ENCODE measurements at places on chromosomes 3 and 15. TPM values are rescaled to one million over a fixed set of nuclear protein-coding genes. Genes with fewer than 3 reads are reported as not detected.

Gene SOX14
- total RNA-seq = 1.2 TPM

Gene CP
- total RNA-seq = 0.59 TPM

Gene CCDC39
- total RNA-seq = not detected

Gene EOMES
- 54.9 TPM for total RNA-seq

Gene MAGEF1
- total RNA-seq = 61.0 TPM

Gene CYP8B1
- total RNA-seq = not detected

Gene MUSTN1
- total RNA-seq = 0.63 TPM

Gene FAM107A
- total RNA-seq = 0.07 TPM

Gene RBP2
- total RNA-seq = not detected

Gene C2CD4B
- total RNA-seq = 0.31 TPM

DNA sequence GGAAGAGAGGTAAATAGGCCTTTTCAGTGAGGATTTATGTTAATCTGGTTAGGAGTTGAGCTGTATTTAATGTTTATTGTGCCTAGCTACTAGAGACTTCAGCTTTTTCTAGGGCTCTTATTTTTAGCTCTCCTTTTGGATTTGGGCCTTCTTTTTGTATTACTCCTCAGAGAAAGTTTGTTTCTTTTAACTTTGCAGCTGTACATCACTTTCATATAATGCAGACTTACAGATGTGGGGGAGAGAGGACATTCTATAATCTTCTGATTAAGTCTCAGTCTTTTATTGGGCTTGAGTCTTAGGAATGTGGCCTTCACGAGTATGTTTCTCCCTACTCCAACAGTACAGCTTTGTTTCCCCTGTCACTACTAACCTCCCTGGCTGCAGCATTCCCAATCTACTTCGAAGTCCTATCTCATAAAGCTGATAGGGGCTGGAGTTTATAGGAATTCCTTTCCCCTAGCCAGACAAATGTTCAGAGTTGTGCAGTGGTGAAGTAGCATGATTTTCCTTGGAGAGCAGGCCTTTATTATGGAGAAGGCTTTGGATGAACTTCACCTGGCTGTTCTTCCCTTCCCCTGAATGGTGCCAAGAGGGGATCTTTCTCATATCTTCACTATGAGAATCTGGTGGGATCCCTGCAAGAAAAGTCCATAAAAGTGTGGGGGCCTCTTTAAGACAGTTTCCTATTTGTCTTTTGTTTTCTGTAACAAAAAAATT, 82.2 kb upstream of the CBLB start:
- DNase-seq = no peak

- DNase-seq = no peak
These were observed 32.5 kb downstream of the TCF12 start for GRCh38 chr15:56950979-56951378.

DNA sequence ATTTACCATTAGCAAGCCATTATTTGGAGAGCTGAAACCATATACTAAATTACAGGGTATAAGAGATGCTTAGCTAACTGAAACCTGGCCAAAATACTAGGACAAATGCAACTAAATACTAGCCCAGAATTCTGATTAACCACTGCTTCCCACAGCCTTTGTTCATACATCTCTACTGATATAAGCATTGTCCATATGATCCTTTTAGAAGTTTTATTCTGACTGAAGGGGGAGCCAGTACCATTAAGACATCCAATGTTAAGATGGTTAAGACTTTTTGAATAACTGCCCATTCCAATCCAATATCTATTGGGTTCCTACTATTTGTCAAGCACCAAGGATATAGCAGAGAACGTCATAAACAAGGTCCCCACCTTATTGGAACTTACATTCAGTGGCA, 421.3 kb downstream of the FOXP1 start:
- DNase-seq = no peak

DNA sequence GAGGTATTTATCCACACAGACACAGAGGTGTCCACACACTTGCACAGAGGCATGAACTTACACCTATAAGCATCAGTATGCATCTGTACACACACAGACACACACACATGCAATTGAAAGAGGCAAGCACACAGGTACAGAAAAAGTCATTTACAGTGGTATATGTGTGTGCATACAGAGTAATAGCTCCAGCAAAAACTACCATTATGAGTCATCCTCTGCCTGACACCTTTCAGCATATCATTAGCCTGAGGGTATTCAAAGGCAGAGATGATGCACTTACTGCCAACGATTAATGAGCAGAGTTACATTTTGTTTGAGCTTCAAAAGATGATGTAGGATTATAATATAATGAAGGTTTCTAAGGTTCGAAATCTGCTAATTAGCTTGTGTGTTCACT, 100.3 kb upstream of the TPRG1 start:
- DNase-seq = no peak

DNA sequence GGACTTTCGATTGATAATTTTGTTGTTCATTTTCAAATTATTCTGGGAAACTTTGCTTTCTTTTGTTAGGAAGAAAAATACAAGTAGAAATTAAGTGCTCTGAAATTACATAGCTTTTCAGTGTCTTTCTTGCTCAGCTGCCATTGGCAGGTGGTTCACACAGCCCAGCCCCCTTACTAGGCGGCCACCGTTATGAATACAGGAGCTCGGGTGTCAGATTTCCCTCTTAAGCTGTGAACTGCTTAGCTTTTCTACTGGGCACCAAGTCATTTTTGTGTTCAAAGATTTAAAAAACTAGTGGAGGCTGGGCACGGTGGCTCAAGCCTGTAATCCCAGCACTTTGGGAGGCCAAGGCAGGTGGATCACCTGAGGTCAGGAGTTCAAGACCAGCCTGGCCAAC, 55.2 kb downstream of the HMG20A start:
- DNase-seq = peak; percentile 15

- DNase-seq = no peak
These were observed 41.7 kb downstream of the OXSM start for GRCh38 chr3:25831578-25831977.

GRCh38 chr3:31699309-31699953, 166.7 kb downstream of the STT3B start:
- no peak for DNase-seq

DNA sequence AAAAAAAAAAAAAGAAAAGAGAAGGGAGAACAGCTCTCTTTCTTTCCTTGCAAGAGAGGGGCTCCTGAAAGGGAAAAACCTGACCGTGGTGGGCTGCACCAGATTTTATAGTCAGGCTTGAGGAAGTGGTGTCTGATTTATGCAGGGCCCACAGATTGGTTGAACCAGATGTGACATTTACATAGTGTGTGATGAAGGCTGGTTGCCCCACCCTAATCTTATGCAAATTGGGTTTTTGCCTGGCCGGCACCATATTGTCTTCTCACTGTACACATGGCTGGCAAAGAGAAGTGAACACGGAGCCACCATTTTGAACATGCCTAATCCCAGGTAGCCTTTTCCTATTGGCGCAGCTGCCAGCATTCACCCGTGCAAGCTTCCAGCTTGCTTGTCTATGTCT, 154.4 kb downstream of the OXSM start:
- no peak for DNase-seq

DNA sequence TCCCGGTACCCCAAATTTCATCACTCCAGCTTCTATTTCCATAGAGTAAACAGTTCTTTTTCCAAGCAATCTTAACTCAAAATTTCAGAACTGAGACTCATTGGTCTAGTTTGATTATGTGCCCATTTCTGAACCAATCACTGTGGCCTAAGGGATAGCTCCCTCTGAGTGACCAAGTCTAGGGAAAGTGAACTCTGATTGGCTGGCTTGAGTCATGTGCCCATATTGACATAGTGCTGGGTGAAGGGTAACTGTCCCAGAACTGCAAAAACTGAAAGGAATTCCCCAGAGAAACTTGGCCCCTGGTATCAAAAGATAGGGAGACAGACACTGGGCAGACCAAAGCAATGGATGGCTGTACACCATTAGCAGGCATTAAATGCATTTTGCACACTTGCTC, 171.2 kb upstream of the WNT5A start:
- DNase-seq = no peak

- no peak for DNase-seq
These were observed 37.3 kb downstream of the EXOG start for GRCh38 chr3:38533285-38533976.

GRCh38 chr15:100292010-100292409, 49.8 kb downstream of the ADAMTS17 start:
- no peak for DNase-seq

DNA sequence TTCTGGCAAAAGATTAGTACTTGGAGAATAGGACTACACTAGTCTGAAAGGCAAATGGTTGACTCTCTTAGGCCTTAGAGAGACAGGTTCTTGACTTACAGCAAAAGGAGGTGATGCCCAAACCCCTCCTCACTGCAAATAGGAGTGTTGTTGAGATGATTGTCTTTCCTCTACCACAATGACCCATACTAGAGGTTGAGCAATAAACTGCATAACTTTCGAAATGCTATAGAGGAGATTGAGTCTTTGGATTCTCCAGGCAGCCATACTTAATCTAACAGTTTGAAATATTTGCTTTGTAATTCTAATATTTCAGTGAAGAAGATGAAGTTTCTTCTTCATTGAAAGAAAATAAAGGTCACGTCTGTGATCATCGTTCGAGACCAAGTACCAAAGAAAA, 498.5 kb upstream of the GBE1 start:
- DNase-seq = no peak

DNA sequence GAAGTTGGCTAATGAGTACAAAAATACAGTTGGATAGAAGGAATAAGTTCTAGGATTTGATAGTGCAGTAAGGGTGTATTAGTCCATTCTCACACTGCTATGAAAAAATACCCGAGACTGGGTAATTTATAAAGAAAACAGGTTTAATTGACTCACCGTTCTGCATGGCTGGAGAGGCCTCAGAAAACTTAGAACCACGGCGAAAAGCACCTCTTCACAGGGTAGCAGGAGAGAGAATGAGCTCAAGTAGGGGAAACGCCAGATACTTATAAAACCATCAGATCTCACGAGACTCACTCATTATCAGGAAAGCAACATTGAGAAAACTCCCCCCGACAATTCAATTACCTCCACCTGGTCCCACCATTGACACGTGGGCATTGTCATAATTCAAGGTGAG, 483.3 kb downstream of the TUSC7 start:
- DNase-seq = no peak

GRCh38 chr3:147737376-147737775, 328.2 kb downstream of the ZIC1 start:
- no peak for DNase-seq

DNA sequence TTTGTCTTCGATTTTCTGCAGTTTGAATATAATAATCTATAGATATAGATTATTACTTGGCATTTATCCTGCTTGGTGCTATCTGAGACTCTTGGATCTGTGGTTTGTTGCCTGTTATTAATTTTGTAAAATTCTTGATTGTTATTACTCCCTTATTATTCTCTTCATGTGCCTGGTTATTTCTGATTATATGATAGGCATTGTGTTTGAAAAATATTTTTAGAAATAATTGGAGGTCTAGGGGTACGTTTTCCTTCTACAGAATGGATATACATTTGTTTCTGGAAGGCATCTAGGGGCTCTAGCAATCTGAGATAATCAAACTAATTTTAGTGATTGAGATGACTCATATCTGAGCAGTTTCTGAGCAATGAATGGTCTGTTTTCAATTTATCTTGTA, 14.9 kb upstream of the CELF6 start:
- DNase-seq = no peak

- no peak for DNase-seq
These were observed 185.1 kb upstream of the SLCO3A1 start for GRCh38 chr15:91668370-91668769.

DNA sequence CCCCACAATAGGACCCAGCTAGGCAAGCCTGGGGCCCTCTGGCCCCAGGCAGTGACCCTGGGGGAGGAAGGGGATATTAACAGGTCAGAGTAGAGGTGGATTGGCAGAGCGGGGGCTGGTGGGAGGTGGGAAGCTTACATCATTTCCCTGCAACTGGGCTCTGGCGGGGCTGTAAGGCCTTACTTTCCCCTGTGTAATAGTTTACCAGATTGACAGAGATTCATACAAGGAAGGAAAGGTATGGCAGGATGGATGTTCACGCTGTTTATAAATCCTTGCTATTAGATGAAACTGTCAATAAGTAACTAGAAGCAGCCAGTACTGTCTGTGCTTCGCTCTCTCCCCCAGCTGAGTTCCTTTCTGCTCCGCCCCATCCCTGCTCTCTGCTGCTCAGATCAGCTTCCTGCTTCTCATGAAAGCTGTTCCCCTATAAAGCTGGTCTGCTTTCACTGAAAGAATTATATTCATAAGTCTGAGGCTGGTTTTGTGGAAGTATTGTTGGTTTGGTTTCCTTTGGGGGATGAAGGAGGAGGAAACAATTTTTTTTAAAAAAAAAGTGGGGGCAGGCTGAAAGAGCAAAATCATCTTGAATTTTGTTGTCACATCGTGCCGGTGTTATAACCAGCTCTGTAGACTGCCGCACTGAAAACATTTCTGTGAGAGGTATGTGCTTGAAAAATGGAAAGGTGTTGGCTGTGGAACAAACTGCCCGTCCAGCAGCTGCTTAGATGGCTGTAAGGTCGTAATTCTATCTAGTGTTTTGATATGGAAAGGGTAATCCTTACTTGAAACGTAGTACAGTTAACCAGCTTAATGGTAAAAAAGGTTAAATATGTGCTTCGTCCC, 76.4 kb downstream of the BBX start:
- DNase-seq = peak; percentile 8

DNA sequence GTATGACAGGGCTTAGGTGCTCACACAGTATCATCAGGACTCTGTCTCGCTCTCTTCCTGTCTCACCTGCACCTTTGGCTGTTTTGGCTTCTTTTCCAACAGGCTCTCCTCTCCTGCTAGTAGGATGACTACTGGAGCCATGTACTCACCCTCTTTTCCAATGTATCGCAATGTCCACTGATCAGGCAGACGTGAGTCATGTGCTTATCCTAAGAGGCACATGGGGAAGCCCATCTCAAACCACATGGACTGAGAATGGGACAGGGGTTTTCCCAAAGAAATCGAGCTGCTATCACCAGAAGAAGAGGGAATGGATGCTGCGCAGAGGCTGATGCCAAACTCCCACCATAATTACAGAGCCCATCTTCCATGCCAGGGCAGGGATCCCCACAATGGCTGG, 180.6 kb downstream of the IL5RA start:
- DNase-seq = no peak

- no peak for DNase-seq
These were observed 19.2 kb downstream of the RAD51 start for GRCh38 chr15:40714144-40714543.

GRCh38 chr3:64971602-64972001, 283.8 kb upstream of the ADAMTS9 start:
- DNase-seq = no peak

DNA sequence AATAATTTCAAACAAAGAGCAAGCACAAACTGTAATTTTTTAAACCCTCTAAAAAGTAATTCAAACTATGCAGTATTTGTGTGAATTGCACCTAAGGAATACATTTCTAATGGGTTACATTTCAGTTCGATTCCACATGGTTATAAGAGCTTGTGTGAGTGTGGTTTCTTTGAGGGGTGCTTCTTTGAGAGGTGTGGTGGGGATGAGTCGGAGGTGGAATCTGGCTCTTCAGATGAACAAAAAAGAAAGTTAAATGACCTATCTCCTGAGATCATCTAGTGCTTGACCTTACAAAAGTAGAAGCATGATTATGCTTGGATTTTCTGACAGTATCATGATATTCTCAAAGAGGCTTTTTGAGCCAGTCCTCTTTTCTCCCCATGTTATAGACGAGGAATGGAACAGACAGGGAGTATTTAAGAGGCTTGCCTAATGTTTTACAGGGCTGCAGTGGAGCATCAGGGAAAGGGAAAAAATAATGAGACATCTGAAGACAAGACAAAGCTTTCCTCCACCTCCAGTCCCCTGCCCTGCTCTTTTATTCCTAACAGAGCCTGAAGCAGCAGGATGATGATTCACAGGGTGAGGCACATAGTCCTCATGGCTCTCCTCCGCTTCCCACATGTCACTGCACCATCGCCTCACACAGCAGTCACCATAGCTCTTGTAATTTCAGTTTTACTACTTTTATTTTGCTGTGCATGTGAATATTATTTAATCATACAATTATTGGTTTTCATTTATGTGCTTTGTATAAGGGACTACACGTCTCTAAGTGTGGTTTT, 82.0 kb downstream of the LYSMD4 start:
- DNase-seq = no peak

Data from H7 (cell line).